PC-3 (cell line): ENCODE measurements at places on chromosomes 5 and 9. TPM values are rescaled to one million over a fixed set of nuclear protein-coding genes. Genes with fewer than 3 reads are reported as not detected.

DNA sequence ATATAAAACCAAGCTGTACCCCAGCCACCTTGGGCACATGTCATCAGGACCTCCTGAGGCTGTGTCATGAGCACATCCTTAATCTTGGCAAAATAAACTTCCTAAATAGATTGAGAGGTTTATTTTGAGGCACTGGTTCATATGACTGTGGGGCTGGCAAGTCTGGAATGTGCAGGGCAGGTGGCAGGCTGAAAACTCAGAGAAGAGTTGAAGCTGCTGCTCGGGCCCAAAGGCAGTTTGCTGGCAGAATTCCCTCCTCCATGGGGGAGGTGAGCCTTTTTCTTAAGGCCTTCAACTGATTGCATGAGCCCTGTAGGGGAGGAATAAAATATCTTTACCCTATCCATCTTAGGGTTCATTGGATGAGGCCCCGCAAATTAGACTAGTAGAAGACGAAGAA lies 72.2 kb upstream of the CDK20 start:
- no peak for DNase-seq

GRCh38 chr9:87498811-87499360 lies 1.2 kb downstream of the DAPK1 start:
- DNase-seq: no peak

DNA sequence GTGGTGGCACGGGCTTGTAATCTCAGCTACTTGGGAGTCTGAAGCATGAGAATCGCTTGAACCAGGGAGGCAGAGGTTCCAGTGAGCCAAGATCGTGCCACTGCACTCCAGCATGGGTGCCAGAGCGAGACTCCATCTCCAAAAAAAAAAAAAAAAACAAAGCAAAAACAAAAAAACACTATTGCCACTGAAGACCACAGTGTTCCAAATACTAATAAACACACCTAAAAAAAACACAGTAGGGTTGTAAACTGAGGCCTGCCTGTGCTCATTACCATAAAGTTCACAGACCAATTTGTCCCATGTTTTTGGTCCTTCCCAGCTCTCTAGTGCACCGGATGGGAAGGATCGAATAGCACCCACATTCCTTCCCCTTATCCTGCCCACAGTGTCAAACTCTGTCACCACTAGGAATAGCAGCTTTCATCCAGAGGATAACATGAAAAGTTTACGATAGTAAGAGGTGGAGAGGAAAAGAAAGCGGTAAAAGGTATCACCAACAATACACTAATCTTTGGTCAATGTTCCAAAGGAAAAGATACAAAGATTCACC lies 49.2 kb downstream of the MYO10 start:
- DNase-seq: no peak

- no peak for DNase-seq
Measured at GRCh38 chr5:119276978-119277377, 78.8 kb upstream of the TNFAIP8 start.

The CCDC187 gene
- total RNA-seq: 0.04 TPM in 1 of 2 replicates, not detected in the other

The PPP1R26 gene
- 22.6 and 30.6 TPM in 2 replicates for total RNA-seq

The FOXD4L6 gene
- not detected in 2 replicates for total RNA-seq
